ENCODE measurements at places on chromosomes 2 and 18.

DNA sequence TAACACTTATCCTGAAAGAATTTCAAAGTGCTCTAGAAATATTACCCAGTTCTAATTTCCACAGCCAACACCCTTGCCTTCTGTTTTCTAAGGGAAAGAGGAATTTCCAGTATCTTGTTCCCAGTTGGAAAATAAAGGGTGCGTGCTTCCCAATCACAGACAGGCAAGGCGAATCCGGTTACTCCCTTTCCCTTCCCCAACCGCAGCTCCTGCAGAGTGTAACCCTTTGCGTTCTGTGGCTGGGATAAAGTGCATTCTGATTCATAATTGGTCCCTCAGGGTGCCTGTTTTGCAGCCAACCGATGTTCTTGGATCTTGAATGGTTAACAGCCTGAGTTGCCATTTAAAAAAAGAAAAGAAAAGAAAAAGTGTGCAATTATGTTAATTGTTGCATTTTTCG lies 40.6 kb upstream of the PGAP1 start:
- DNase-seq = no peak

GRCh38 chr2:144133936-144134665 lies 385.8 kb downstream of the ZEB2 start:
- no peak for DNase-seq

GRCh38 chr2:19559596-19560240 lies 201.3 kb upstream of the OSR1 start:
- no peak for DNase-seq

GRCh38 chr2:180003073-180003472 lies 4.0 kb downstream of the CWC22 start:
- DNase-seq = no peak

DNA sequence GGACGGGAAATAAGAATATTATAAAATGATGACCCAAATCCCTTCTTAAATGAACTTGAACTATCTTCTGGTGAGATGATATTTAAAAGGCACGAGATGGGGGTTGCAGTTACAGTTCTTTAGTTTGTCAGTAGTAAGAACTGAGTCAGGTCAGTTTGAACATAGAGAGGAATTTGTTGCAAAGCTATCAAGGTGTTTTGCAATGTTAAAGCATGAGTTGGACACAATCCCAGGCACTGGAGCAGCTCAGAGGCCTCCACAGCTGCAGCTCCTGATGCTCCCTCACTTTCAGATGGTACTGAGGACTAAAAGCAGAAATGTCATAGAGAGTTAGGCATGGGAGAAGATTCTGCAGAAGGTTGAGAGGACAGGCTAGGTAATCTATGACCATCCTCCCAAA lies 236.0 kb downstream of the BCL2 start:
- no peak for DNase-seq

GRCh38 chr2:142521492-142521891 lies 356.0 kb upstream of the KYNU start:
- no peak for DNase-seq

- no peak for DNase-seq
Observed at GRCh38 chr18:8771930-8772329, 66.6 kb downstream of the MTCL1 start.

GRCh38 chr18:56632070-56633022 lies 6.0 kb downstream of the TXNL1 start:
- DNase-seq = no peak

- DNase-seq = no peak
Observed at GRCh38 chr2:10097352-10098148, 17.3 kb upstream of the CYS1 start.

GRCh38 chr2:190121971-190122370 lies 59.4 kb upstream of the MSTN start:
- DNase-seq = no peak

DNA sequence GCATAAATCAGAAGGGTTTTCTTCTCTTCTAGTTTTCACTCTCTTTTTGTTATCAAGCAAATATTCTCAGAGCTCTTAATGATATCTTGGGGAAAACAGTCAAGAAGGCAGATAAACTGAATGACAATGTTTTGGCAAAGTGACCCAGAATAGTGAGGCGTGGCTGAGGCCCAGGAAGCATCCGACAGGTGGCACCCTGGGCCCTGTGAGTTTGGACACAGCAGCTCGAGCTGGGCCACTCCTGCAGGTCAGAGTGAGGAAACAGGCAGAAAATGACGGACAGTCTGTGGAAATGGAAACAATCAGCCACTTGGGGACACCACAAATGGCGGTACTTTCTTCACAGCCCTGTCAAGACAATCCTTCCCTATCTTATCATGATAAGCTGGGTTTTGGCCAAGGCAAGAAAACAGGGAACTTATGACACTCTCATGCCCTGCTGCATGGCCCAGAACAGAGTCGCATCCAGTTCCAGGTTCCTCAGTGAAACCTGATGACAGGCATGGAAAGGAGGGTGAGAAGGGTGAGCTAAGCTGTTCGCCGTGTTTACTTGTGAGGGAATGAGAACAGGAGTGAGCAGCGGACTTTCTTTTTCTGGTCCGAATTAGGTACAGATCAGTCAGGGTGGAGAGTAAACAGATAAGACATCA lies 32.1 kb downstream of the MRPL44 start:
- DNase-seq = no peak

GRCh38 chr18:9701609-9702349 lies 6.3 kb upstream of the RAB31 start:
- no peak for DNase-seq
